GM18507 (cell line): ENCODE measurements at places on chromosomes 5 and 9.

GRCh38 chr5:16568875-16569580 is 47.8 kb downstream of the RETREG1 start:
- DNase-seq: no peak

- DNase-seq: no peak
These were observed 746 bp upstream of the NPM1 start for GRCh38 chr5:171386861-171387344.

DNA sequence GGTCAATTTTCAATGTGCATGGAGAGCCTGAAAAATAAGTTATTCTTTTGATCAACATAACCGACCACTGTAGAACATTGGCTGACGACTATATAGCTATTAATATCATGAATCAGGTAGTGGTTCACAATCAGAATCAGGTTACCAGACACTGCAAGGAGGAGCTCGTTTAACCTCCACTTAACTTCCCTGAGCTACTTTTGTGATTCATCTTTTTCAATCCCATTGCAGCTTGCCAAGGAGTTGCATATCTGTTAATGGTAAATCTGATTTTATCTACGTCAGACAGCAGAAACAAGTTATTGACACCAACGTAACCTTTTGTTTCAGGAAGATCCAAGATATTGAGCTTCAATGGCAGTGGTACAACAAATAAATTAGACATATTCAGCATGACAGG is 2263.8 kb upstream of the ACO1 start:
- no peak for DNase-seq

DNA sequence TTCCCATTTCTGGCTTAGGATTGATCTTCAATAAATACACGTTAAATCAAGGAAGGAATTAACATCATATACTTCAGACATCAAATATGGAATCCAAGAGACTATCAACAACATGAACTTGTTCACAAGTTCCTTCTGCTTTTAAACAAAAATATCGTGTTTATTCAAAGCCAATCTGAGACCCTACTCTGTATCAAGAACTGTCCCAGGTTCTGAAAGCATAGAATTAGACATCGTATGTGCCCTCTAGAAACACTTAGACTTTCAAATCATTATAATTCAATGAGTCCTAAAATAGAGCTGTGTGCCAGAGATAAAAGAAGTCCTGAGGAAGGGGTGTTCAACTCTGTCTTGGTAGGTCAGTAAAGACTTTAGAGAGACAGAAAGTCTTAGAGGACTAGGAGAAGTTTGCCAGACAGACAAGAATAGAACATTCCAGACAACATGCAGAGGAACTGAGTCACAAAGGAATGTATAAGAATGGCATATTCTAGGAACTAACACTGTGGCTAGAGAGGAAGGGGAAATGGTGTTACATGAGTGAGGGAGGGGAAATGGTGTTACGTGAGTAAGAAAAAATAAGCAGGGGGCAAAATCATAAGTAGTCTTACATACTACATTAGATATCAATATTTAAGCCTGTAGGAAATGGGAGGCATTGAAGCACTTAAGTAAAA is 2.9 kb downstream of the TPD52L3 start:
- no peak for DNase-seq

- no peak for DNase-seq
These were observed 1012.5 kb upstream of the SEMA6A start for GRCh38 chr5:117587111-117587510.

GRCh38 chr5:40033411-40033810 is 608.6 kb upstream of the DAB2 start:
- no peak for DNase-seq
